Common myeloid progenitor, CD34-positive (primary cell): ENCODE measurements at places on chromosomes 2 and 18.
A peak's percentile ranks its signal among the peaks of the same experiment; 100 is the strongest.

DNA sequence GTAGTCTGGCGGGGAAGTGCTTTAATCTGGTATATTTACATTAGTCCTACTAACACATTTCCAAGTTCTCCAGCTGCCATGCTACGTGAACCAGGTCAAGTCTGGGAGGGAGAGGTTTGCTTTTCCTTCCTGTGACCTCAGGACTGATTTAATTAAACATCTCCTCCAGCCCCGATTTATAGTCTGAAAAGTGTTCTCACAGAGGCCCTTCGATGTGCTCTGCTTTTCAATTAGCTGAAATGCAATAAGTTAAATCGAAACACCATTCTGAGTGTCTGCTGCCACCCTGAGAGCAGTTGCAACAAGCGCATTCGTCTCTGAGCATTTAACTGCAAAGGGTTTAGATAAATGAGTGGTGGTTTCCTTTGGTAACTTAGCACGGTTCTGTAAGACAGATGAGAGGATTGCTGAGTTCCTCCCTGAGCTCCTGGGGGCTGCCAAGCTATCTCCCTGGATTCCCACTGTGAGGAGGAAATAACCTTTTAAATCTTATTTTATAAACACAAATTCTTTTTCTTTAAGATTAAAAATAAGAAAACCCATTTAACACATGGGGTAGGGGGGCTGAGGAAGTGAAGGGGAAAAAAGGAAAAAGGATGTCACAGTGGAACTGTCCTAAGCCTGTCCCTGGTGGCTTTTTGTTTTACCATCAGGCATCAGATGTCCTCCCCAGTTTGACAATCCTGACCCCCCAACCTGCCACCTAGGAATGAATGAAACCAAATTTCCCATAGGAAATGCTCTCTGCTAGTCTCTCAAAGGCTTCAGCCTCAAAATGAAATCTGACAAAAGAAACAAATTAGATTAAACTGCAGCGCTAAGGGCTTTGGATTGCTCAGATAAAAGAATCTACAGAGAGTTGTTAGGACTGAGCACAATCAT is 56.5 kb upstream of the CREB1 start:
- H3K27me3 ChIP-seq: no peaks in the 10 kb centered on the region
- peaks cover 7% of the 10 kb centered on the region for H3K4me1 ChIP-seq
- no peak overlapping the region for H3K27ac ChIP-seq

DNA sequence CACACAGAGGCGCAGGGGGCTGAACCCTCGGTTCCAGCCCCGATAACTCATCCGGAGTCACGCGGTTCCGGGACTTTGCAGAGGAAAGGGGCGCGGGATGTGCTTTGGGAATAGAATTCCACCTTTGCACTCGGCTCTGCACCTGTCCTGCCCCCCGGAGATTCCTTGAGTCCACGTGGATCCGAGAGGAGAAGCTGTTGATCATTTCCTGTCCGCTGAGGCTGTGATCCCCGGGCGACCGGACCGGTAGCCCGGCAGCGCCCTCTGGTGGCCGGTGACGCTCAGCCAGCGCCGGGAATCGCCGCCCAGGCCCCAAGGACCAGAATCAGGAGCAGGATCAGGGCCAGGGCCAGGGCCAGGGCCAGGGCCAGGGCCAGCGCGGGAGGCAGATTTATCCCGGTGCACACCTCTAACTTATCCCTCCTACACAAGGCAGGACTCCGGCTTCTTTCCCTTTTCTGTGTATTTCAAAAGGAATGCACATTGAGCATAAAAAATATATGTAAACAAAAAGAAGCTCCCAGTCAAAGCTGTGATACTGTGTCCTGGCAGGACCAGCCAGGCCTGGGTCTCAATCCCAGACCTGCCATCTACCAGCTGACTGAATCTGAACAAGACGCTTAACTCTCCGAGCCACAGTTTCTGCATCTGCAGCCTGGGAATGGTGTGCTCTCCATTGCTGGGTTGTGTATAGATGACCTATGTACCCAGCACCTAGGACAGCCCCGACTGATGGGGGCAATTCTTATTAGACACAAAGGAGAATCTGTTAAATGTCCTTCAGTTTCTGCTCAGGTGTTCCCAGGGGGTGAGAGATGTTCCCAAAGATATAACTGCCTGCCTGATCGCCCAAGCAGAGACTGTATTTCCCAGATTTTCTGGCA is 8.5 kb upstream of the SPATA3 start:
- no peaks in the 10 kb centered on the region for H3K36me3 ChIP-seq
- peak; percentile 38 for DNase-seq
- no peak overlapping the region for H3K27ac ChIP-seq
- H3K27me3 ChIP-seq: peaks cover 10% of the 10 kb centered on the region
- peaks cover 5% of the 10 kb centered on the region for H3K4me1 ChIP-seq

- no peaks in the 10 kb centered on the region for H3K27me3 ChIP-seq
- H3K4me3 ChIP-seq: no peak overlapping the region
- no peak overlapping the region for H3K27ac ChIP-seq
- peaks cover 10% of the 10 kb centered on the region for H3K4me1 ChIP-seq
- H3K36me3 ChIP-seq: no peaks in the 10 kb centered on the region
Observed at GRCh38 chr2:214547931-214548330, 137.1 kb downstream of the VWC2L start.

GRCh38 chr2:51778806-51779205 is 746.9 kb upstream of the NRXN1 start:
- no peak for DNase-seq
- H3K36me3 ChIP-seq: no peaks in the 10 kb centered on the region
- H3K4me3 ChIP-seq: no peak overlapping the region
- H3K4me1 ChIP-seq: no peaks in the 10 kb centered on the region

GRCh38 chr2:208369091-208369490 is 37.5 kb upstream of the PTH2R start:
- DNase-seq: no peak
- H3K36me3 ChIP-seq: no peaks in the 10 kb centered on the region
- no peak overlapping the region for H3K4me3 ChIP-seq
- H3K27me3 ChIP-seq: no peaks in the 10 kb centered on the region
- H3K27ac ChIP-seq: no peak overlapping the region

DNA sequence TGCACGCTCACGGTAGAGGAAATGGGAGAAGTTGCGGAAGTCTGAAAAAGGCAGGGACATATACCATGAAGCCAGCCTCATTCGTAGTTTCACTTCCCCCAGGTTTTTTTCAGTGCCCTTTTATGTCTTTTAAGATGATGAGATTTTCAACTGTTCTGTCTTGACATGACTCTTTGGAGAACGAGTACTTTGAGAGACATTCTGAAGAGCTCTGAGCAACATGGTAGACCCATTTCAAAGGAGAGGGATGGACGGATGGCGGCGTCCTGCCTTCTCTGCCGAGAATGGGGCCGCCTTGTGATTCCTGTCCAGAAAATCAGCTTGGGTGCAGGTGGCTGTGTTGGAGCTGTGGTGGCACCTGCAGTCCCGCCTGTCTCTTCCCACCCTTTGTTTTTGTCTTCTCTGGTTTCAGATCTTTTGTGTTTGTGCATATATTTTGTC is 41.7 kb downstream of the SH3BP4 start:
- no peak overlapping the region for H3K4me3 ChIP-seq
- no peak overlapping the region for H3K27ac ChIP-seq
- H3K4me1 ChIP-seq: peaks cover 2% of the 10 kb centered on the region
- H3K27me3 ChIP-seq: no peaks in the 10 kb centered on the region
- peaks cover 4% of the 10 kb centered on the region for H3K36me3 ChIP-seq

DNA sequence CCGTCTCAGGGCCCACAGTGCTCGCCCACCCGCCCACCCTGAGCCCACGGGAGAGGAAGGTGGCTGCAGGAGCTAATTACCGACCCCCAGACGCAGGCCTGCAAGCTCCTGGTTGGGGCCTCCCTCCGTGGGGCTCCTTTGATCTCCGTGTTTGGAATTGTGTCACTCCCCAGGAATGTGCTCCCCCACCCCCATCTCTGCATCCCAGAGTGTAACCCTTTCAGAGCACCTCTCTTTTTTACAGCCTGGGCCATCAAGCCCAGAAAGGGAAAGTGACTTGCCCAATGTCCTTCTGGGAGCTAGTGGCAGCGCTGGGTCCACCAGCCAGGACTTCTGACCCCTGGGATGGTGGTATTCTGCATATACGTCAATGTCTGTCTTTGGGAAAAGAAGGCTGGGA is 335.1 kb downstream of the CYRIA start:
- H3K36me3 ChIP-seq: no peaks in the 10 kb centered on the region
- no peak for DNase-seq
- H3K27me3 ChIP-seq: no peaks in the 10 kb centered on the region
- no peak overlapping the region for H3K27ac ChIP-seq
- H3K4me1 ChIP-seq: peaks cover 70% of the 10 kb centered on the region

- H3K4me1 ChIP-seq: no peaks in the 10 kb centered on the region
- H3K4me3 ChIP-seq: no peak overlapping the region
- no peaks in the 10 kb centered on the region for H3K27me3 ChIP-seq
- DNase-seq: no peak
Observed at GRCh38 chr2:83640506-83640905, 818.6 kb downstream of the SUCLG1 start.
